ENCODE measurements at places on chromosomes 2 and 18.

- no peak for DNase-seq
These were observed 52.7 kb downstream of the ATOH8 start for GRCh38 chr2:85806358-85807118.

- no peak for DNase-seq
These were observed 13.2 kb upstream of the EML6 start for GRCh38 chr2:54710216-54710615.

DNA sequence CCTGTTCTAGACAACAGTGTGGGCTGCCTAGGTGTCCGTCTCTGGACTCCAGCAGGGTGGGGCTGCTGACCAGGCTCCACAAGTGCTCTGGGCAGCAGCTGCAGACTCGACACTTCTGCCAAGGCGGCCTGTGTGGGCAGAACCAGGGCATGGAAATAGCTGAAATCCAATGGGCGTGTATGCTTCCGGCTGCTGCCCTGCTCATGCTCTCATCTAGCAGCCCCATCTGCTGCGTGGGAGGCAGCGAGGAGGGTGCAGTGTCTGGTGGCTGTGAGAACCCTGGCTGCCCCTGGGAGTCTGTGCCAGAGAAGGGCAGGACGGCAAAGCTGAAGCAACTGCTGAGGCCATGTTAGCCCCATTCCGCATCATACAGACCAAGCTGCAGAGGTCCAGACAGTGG lies 174.9 kb downstream of the SOX11 start:
- no peak for DNase-seq

- no peak for DNase-seq
These were observed 25.6 kb upstream of the CYRIA start for GRCh38 chr2:16691261-16691660.

DNA sequence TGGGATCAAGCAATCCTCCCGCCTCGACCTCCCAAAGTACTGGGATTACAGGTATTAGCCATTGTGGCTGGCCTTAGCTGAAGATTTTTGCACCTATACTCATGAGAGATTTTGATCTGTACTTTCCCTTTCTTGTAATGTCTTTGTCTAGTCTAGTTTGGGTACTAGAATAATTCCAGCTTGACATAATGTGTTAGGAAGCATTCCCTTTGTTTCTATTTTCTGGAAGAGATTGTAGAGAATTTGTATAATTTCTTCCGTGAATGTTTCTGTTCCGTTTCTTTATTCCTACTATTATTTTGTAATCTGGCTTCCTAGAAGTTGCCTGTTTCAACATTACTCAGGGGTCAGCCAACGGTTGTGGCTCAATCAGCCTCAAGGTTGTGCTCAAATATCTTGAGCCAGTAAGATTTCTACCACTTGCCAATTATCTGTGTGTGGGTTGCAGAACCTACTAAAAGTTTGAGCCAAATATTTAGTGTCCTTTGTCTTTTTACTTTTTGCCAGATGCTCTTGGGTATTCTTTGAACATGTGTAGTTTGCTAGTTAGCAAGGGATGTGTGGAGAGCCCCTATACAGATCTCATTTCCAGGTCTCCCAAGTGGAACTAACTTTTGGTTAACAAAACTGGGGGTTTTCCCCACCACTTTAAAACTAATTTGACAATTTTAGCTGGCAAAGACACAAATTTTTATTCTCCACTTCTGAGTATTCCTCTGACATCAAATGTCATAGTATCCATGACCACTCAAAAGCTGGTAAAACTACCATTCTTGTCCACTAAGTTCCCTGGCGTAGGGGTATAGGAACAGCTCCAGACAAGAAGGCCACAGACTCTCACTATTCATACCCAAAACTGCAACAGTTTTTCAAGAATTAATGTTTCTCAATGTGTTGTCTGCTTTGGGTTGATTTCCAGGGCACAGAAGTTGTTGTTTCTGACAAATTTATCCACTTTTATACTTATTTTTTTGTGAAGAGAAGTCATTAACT lies 42.8 kb upstream of the BAZ2B start:
- no peak for DNase-seq

DNA sequence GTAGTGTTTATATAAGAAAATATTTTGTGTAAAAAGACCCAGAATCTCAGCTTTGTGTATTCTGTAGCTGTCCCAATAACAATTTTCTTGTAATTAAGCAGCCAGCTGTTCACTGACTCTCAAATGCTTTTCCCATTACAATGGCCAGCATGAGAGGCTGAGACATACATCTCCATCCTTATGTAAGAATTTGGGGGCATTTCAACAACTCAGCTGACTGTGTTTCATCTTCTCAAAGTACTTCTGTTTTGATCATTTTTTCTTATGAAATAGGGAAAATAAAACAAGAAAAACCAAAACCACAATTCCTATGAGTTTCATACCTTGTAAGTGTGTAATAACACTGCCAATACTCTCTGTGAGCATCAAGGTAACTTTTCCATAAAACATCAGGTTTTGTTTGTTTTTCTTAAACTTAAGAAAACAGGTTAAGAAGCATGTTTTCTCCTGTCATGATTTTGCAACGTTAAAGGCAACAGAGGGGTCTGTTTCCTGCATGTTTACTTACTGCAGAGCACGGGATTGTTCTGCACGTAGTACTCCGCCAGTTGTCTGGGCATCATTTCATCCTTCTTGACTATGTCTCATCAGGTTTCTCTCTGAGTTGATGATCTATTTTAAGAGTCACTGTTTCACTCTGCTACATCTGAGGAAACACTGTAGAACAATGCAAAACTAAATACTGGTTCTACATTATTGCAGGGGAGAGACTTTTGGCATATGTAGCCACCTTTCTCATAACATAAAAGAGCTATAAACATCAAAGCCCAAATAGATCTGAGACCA lies 62.9 kb upstream of the CYRIA start:
- DNase-seq, result no peak

DNA sequence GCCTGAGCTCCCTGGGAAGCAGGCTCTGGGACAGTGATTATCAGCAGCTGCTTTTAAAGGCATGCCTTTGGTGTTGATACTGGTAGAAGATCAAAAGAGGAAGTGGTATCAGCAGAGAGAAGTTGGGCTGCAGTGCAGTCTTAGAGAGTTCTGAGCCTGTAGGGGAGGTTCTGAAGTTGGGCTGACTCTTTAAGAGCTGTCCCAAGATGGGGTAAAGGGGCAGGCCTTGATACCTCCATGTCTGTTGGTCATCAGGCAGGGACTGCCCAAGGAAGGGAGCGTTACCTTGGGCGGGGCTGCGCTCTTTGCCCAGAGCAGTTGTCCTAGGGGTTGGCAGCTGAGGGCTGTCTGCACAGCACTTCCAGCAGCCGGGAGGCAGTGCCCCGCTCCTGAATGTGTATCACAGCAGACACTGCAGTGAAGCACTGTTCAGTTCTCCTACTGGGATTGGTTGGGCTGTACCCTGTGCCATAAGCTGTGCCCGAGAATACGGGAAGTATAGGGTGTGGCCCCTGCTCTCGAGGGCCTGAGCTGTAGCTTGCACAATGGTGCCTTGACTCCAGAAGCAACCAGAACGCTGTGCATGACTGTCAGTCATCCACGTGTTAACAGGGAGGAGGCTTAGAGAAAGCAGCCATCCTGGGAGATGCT lies 177.0 kb downstream of the CTIF start:
- DNase-seq, result no peak

DNA sequence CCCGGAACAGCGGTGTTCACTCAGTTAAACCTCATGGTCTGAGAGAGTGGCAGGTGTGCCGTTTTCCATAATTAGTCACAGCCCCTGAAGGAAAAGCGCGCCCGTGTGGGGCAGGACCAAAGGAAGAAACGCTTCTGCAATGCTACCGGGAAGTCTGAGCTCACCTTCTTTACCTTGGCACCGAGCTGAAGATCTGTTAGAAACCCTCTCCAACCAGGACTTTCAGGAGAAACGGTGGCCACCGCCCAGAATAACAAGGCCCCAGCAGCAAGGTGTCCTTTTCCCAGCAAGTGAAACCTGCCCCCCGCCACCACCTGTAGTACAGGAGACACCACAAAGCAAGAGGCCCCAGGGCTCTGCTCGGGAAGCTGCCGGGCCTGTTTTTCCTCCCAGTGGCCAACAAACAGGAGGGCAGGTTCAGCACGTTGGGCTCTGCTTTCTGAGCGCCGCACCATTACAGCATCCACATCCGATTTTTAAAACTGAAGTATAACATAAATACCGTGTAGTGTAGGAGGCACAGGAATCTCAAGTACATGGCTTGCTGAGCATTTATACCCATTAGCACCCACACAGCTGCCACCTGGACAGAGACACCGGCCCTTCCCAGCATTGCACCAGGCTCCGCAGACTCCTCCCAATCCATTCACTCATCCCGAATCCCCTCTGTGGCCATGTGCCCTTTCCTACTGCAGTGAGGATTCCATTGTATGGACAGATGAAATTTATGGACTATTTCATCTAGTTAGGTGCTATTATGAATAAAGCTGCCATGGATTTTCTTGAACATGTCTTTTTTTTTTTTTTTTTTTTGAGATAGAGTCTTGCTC lies 121.8 kb upstream of the RIOK3 start:
- peak; percentile 60 for DNase-seq

DNA sequence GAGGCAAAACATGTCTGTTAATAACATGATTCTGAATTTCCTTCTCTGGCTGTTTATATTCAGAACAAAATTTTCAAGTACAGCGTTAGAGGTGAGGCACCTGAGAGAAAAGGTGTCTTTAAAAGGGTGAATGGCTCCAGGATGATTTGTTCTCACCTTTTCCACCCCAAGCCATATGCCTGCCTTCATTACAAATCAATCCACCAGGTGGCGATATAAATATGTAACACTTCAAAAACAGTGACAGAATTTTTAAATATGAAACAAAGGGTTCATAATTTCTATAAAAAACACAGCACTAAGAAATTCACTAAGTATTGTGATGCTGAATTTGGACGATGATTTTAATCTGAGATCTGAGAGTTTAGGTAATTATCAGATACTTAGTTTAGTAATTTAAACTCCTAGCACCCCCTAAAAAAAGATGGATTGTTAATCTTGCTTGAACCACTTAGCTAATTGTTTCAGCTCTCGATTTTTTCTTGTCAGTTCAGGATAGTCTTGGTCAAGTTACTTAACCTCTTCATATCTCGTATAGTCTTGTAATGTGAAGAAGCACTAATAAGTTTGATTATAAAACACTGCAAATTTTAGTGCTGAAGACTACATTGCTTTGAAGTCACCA lies 528.8 kb downstream of the CPS1 start:
- DNase-seq, result peak; percentile 53

GRCh38 chr2:27191070-27191829 lies 20.6 kb upstream of the ATRAID start:
- peak; percentile 53 for DNase-seq

- DNase-seq, result no peak
These were observed 95.4 kb downstream of the NFATC1 start for GRCh38 chr18:79491081-79491551.

- no peak for DNase-seq
These were observed 15.1 kb downstream of the ZCCHC2 start for GRCh38 chr18:62537946-62538345.

GRCh38 chr2:96131813-96132745 lies 6.2 kb downstream of the ASTL start:
- no peak for DNase-seq

DNA sequence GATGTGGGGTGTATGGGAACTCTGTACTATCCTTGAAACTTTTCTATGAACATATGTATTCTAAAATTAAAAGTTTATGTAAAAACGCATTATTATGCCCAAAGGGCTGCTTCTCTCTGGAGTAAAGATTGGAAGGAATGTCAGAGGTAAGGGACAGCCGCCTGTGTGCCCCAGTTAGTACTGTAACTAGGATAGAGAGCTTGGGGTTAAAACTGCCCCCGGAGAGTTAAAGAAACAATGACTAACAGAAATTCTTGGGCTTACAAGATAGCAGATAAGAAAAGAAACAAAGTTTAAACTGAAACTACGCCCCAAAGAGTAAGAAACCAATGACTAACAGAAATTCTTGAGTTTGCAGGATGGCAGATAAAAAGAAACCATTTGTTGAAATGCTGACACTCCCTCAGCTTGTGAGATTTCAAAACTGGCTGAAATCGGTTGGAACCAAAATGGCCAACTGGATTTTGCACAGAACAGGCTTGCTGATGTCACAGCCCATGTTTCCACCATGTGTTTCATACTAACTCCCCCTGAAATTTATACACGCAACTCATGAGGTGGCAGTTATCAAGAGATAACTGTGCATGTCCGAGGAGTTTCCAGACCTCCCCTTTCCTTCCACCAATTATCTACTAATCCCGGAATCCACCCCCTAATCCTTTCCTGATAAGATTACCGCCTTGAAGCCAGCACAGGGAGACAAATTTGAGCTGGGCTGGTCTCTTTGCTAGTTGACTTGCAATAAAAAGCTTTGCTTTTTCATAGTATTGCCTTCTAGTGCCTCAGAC lies 8.7 kb upstream of the TXNDC2 start:
- peak; percentile 93 for DNase-seq

DNA sequence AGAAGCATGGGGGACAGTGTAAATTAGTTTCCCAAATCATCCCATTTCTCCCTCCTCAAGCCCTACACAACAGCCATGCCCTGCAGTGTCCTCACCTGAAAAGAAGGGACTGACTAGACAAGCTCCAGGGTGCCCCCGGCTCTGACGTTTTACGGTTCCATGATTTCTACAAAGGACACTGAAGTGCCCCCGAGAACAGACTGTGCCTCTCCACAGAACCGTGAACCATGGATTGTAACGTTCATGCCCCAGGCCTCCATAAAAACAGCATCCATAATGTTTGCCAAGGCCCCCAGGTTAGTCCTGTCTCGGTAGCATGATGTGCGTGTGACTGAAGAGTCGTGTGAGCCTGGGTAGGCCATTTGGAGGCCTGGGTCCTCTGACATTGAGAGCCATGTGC lies 7.0 kb upstream of the ACOXL start:
- DNase-seq, result no peak

- DNase-seq, result no peak
These were observed 185.1 kb downstream of the MYO3B start for GRCh38 chr2:170362871-170363631.

- no peak for DNase-seq
These were observed 4.6 kb downstream of the EFHD1 start for GRCh38 chr2:232637866-232638583.

GRCh38 chr18:11050966-11051365 lies 98.4 kb downstream of the PIEZO2 start:
- no peak for DNase-seq

DNA sequence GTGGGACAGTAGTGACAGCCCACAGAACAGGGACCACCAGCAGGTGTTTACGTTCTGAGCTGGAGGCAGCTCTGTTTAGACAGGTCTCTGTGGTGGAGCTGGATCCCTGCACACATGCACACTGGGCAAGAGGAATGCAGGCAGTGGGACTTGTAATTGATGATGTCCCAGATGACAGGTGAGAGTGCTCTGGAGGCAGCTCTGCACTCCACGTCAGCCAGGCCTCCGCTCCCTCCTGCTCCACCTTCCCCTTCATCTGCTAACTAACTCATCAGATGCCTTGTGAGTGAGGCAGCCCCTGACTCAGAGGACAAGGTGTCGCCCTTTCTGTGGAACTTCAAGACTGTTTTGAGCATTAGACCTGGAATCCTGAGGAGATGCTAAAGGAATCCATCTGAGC lies 53.2 kb downstream of the SH3YL1 start:
- no peak for DNase-seq

DNA sequence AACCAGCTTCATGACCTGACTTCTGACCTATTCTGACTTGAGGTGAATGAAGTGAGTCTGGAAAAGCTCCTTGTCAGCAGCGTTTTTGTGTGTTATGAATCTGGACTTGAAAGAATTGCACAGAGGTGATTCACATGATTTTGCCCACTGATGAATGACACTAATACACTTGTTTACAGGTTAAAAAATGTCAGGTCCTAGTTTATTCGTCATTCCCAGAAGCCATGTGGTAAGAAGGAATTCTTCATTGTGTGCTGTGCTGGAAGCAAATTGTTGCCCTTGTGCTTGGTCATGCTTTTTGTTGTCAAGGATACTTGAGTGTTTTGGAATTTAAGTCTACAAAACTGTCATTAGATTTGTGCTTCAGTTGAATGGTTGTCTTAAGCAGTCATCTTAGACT lies 15.5 kb downstream of the SEC11C start:
- DNase-seq, result no peak

- no peak for DNase-seq
These were observed 143.1 kb upstream of the FBXO11 start for GRCh38 chr2:48049371-48049770.

Measured in stomach (tissue), 19 donors.